ENCODE measurements at places on chromosomes 3 and 15.
A peak's percentile ranks its signal among the peaks of the same experiment; 100 is the strongest.

DNA sequence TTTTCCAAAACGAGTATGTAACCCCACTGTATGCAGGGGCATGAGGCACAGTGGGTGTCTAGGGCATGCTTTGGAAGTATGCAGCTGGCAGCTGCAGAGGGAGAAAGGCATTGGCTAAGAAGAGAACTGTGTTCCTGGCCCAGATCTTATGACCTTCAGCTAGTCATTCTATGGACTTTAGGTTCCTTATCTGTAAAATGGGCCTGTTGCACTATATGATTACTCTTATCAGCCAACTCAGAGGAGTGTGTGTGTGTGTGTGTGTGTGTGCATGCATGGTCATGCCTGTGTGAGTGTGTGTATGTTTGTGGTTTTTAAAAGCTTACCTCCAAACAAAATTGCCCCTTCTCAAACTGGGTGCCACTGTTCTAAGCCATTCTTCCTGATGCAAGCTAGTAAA, 27.4 kb upstream of the CHST2 start:
- no peak for ATAC-seq

DNA sequence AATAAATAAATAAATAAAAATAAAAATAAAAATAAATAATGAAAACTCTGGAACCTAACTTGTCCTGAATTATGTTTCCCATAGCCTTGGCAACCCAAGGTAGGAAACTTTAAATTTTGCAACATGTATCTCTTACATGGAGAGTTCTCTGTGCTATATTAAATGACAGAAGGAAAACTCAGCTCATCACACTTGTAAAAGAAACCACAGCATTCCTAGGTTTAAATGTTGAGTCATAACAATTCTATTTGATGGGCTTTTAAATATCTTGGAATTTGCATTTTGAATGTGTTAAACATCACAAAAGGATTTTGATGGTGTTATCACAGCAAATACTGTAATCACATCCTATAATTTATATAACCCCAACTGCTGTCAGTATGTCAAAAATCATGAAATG, 144.2 kb downstream of the LRTM1 start:
- ATAC-seq, result no peak

DNA sequence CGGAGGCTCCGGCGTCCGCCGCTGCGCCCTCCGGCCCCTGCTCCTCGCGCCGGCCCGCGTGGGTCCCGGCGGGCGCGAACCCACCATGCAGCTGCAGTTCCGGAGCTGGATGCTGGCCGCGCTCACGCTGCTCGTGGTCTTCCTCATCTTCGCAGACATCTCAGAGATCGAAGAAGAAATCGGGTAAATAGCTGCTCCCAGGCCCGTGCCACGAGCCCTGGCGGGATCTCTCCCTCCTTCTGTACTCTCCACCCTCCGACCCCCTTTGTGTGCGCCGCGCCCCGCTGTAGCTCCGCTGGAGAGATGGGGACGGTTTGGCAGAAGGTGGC, 263 bp downstream of the ST8SIA2 start:
- ATAC-seq, result no peak

DNA sequence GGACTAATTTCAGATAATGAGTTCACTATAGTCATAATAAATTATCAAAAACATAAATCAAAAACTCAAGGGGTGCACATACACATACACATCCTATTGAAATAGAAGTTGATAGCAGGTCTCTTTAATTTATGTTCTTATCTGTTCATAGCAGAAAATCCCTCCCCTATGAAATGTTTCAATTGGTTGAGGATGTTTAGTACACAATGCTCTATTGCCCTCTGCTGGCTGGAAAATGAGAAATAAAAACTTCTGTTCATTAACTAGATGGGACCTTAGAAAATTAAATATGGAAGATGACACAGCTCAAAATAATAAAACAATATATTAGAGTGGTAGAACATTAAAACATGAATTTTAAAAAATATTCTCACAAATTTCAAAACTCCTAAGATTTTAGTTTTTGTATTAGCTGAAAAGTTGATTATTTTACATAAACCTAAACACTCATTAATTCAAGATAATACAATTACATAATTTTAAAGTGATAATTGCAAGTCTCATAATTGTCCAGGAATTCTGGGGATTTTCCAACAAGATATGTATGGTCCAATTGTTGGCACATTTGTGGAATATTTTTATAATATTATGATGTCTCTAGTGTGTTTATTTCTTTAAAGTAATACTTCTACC, 735.0 kb downstream of the ROBO1 start:
- ATAC-seq, result no peak

DNA sequence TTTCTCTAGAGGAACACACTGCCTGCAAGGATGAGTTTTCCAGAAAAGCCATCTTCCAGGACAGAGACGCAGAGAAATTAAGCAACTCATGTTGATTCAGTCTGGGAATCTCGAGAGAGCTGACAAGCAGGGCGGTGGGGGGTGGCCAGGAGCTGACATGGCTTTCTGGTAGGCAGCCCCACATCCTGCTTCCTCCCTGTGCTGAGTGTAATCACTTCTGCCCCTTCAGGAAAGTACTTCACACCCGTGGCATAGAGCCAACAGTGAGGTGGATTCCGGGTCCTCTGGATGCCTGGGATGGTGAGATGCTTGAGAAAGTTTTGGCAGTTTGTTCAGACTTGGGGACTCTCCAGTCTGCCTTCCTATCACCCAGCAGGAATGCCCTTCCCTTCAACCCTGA, 221.1 kb downstream of the SLCO3A1 start:
- ATAC-seq, result no peak

DNA sequence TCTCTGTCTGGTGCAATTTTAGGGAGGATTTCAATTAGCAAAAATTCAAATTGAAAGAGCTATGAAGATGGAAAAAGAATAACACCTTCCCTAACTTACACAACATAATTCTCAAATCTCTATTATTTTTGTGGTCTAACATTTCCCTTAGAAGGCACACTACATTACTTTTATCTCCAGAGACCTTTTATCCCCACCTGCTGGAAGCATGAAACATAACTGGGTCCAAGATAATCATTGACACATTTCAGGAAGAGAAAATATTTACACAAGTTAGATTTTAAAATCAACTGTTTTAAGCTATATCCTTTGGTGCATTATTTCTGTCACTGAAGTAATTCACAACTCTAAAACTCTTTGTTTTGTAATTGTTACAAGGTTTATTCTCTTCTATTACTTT, 779.5 kb downstream of the ROBO1 start:
- no peak for ATAC-seq

DNA sequence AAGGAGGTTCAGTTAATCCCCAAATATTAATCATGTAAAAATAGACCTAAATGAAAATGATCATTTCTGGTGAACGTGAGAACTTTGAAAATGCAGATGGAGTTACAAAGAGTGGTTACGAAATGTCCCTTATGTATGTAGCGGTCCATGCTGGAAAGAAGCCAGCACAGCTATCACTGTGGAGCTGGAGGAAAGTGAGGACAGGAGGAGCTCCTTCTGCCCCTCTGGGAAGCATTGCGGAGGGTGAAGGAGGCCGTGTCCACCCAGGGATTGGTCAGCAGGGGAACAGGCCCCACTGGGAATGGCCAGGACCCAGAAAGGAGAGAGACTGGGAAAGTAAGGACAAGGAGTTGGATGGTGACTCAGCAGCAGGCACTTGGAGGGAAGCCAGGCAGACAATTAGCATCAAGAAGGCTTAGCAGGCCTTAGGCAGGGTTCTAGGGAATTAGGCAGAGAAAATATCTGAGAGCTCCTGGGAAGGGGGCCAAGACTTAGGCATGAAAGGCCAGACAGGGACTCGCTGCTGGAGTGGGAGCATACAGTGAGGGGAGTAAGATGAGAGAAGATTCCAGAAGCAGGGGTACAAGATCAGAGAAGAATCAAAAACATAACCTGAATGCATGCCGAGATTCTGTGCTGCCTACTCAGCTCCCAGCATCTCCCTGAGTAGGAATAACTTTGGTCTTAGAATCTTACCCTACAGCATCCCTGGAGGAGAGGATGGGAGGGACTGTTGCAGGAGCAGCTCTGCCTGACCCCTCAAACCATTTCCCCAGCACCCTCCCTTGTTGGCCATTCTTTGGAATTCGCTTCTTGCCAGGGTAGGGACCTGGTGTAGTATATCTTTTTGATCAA, 171.0 kb upstream of the UMPS start:
- ATAC-seq, result peak; percentile 16

- no peak for ATAC-seq
These were observed 141.7 kb downstream of the OSBPL10 start for GRCh38 chr3:31839144-31839917.

GRCh38 chr3:183545708-183546107, 9.8 kb downstream of the KLHL6 start:
- ATAC-seq, result no peak

DNA sequence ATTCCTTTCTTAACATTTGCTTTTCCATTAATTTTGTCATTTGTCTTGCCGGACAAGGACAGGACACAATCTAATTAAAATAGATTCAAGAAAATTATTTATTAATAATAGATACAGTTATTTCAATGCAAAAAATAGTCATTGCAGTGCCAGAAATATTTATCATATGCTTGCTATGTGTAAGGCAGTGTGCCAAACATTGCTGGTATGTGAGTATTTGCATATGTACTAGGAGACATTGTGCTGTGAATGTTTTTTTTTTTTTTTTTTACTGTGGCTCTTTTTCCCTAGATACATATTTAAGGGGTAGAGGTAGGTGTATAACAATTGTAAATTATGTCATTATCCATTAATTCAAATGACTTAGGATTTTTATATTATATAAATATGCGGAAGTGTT, 23.3 kb downstream of the SPRED1 start:
- no peak for ATAC-seq

GRCh38 chr15:44659056-44659455, 4.4 kb downstream of the SPG11 start:
- no peak for ATAC-seq
